HepG2 (cell line): ENCODE measurements at places on chromosomes 12 and 14.

DNA sequence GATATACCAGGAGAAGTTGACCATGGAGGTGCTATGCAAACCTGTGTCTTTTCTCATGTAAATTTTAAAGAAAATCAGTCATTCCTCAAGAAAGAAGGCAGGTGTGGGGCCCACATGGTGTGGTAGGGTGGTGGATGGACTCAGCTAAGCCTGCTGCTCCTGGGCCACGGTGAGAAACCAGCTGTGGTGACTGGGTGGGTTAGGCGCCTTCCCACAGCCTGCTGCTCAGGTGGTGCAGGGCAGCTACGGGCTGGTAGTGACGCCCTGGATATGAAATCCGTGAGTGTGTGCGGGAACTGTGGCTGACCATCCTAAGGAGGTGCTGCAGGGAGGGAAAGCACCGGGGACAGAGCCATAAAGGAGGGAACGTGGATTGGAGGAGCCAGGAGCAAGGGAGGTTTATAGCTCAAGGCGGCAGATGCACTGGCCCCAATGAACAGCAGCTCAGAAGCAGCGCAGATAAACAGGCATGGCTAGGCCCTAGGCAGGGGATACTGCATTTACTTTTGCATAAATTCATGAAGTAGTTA, 408.8 kb downstream of the FUT8 start:
- DNase-seq = no peak

DNA sequence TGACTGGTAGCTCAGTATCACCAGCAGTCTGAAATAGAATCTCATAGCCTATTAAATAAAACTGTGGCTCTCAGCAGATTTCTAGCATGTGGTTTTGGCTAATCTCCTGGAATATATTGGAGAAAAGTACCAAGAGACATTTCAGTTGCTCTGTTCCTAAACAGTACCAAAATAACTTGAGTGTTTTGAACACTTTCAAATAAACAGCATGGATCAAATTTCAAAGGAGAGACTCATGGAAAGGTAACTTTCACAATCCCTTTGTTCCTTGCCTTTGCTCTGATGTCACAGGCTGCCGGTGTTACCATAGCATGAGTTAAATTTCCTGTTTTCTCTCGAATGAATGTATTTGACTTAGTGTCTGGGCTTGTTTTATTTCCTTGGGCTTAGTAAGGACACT, 3.4 kb downstream of the ARG2 start:
- peak; percentile 70 for DNase-seq

DNA sequence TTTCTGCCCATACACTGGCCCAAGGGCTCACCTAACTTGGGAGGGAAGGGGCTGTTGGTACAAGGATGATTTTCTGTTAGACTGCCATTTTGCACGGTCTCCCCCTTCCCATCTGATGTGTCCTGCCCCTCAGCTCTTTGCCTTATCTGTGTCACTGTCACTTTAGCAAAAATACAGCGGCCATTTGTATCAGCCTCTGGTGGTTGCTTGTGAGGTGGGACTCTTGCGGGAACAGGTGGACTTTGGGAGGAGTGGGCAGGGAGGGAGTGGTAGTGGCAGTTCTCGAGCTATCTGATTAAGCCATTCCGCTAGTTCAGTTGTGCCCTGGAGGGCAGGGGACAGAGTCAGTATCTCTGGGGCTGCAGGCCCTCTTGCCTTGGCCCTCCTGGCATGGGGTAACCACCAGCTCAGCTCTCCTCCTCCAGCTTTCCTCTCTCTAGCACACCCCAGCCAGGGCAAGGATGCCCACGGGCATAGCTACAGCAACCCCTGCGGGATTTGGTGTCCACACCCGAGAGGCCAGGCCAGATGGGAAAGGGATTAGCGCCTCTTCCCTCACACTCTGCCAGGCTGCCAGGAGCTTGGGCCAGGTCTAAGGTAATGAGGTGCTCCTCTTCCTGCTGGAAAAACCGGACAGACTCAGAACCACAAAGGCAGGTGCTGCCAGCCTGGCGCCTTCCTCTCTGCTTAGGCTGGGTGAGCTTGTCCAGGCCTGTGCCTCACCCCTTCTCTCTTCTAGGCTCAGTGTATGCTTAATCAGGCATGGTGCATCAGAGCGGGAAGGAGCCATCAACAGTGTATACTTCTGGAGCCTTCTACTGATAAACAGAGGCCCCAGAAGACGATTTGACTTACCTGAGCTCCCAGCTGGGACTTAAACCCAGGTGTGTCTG, 8.7 kb downstream of the SLC48A1 start:
- DNase-seq = no peak

DNA sequence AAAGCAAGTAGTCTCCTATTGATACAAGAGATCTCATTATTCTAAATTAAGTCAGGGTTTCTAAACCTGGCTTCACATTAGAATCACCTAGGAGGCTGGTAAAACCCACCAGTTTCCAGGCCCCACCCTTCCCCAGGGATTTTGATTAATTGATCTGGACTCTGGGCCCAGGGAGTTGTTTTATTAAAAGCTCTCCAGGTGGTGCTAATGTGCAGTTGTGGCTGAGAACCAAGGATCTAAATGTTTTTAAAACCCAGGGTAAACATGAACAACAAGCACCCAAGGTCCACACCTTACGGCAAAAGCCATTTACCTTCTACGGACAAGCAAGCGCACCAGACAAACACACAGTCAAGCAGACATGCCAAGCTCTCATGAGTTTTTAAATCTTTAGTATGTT, 73.9 kb downstream of the SLC2A13 start:
- DNase-seq = no peak

GRCh38 chr12:112794721-112795486, 3.4 kb downstream of the RPH3A start:
- no peak for DNase-seq

- DNase-seq = no peak
Observed at GRCh38 chr12:122975790-122976647, 975 bp downstream of the OGFOD2 start.

- DNase-seq = no peak
Observed at GRCh38 chr12:79973801-79974200, 38.9 kb upstream of the PPP1R12A start.

DNA sequence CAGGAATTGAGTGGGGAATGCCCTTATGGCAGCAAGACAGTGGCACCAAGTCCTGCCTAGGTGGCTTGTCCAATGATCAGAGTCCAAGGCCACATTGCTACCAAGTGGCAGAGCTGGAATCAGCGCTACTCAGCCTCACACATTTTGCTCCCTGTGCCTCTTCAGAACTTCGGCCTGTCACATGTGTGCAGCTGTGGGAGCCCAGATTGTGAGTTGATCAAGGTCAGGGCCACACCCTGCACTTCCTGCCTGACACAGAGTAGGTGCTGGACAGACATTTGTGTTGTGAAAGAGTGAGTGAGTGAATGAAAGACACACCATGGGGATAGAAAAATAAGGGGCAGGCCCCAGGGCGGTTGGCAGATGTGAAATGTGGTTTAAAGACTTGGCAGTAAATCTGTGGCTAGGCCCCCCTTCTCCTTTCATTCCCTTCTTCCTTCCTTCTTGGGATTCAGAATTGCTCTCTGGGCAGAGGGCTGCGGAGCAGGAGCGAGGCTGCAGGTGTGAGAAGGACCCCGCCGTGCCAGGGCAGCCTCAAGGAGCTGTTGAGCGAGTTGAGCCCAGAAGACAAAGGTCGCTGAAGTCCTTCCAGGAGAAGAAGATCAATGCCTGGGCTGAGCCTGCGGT, 83.5 kb downstream of the SLC25A47 start:
- DNase-seq = peak; percentile 66

- no peak for DNase-seq
Observed at GRCh38 chr14:72444701-72445100, 449.2 kb downstream of the DPF3 start.

DNA sequence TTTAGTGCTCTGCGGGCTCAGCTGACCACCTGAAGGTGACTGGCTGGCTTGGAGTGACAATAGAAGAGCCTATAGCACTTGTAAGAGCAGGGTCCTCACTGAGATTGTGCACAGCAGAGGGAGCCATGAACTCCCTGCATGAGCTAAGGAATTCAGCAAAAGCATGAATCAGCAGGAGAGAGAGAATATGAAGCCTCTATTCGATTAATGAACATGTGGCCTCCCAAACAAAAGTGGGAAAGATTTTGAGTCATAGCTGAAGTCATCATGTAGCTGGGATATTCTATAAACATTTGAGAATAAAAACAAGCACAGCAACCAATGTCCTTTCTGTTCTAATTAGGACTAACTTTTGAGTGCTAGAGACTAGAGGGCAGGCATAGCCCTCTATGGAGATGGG, 626.6 kb downstream of the DIO2 start:
- no peak for DNase-seq

GRCh38 chr12:92485351-92486348, 217.1 kb upstream of the PLEKHG7 start:
- DNase-seq = no peak

GRCh38 chr12:124203176-124203575, 91.7 kb upstream of the RFLNA start:
- no peak for DNase-seq

- no peak for DNase-seq
Observed at GRCh38 chr14:90487031-90487430, 90.2 kb downstream of the CALM1 start.

GRCh38 chr14:51719955-51720354, 68.2 kb downstream of the FRMD6 start:
- no peak for DNase-seq

DNA sequence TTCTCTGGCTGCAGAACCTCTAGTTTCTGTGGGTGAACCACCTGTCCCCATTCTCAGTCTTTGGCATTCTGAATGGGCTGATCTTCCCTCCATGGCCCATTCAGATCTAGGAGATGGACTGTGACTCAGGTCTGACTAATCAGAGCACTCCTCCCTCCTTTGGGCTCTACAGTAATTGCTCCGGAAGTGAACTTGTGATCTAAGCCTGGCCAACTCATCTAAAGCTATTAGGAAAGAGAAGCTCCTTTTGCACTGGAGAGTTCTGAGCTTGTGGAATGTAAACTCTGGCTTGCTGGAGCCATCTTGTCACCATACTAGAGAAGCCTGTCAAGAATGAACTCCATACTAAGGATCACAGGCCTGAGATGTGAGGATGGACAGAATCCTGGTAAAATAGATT, 168.2 kb downstream of the SUDS3 start:
- DNase-seq = peak; percentile 50

GRCh38 chr14:43934102-43934501, 573.0 kb downstream of the FSCB start:
- DNase-seq = no peak

DNA sequence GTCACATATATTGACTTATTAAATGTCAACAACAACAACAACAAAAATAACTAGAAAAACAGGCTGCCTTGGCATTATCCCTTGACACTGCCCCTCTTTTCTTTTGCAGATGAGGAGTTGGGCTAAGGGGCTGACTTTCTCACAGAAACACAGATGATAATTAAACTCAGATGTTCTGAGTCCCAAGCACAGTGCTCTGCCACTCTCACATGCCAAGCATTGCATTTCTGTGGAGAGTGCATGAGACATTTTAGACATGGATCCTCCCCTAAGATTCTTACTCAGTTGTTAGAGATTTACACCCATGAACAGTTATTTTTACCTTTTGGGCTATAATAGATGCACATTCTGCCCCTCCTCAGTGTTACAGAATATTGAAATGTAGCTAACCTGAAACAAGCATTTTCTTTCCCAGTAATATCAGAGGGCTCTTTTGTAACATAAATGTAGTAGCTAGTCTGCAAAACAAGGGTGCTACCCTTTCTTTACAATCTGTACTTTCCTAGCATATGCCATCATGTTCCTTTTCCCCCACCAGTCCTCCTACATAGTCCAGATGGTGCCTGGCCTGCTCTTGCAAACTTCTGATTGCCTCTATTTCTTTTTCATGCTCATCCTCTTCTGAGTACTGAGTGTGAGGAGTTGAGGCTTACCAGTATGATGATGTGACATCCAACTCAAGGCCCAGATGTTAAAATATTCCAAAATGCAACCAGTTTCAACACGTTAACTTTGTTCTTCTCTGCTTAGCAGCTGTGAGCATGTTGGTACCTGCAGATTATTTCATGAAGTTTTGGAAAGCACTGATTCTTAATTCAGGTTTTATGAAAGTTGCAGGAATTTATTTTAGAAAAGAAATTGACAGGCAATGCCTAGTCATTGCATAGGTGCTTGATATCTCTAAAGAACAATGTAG, 125.0 kb upstream of the ATP2B1 start:
- DNase-seq = no peak

GRCh38 chr12:48441069-48441468, 31.3 kb upstream of the ANP32D start:
- DNase-seq = no peak

GRCh38 chr14:52950898-52951680, at the start of gene FERMT2:
FERMT2 (minus strand) TSS chr14:52951050; CDS start chr14:52950568, 482 bp downstream.
- peak; percentile 79 for DNase-seq

- peak; percentile 56 for DNase-seq
Observed at GRCh38 chr12:97148941-97149559, 242.0 kb downstream of the NEDD1 start.

- no peak for DNase-seq
Observed at GRCh38 chr12:1720494-1720893, 29.6 kb downstream of the ADIPOR2 start.

DNA sequence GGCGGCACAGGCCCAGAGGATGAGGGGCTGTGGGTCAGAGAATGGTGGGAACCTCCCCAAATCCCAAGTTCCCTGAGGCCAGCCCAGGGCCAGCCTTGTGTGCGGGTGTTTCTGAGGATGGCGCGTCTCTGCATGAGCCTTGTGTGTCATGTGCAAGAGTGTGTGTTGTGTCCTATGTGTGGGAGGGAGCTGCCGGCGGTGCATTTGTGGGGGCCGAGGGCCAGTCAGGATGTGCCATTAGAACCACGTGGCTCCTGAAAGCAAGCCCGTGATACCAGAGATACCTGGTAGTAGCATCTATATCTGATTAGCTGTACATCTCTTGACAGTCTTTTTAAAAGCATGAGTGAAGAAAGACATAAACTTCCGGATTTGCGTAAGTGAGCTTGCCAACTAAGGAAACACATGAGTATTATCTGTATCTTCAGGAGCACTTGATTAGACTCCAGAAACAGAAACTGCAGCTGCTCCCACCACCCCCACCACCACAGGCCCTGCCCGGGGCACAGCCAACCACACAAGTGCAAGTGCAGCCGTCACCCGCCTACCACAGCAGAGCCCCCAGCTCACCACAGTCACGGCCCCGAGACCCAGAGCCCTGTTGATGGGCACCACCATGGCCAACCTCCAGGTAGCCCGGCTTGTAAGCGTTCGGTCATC, 19.2 kb downstream of the DDX51 start:
- no peak for DNase-seq

DNA sequence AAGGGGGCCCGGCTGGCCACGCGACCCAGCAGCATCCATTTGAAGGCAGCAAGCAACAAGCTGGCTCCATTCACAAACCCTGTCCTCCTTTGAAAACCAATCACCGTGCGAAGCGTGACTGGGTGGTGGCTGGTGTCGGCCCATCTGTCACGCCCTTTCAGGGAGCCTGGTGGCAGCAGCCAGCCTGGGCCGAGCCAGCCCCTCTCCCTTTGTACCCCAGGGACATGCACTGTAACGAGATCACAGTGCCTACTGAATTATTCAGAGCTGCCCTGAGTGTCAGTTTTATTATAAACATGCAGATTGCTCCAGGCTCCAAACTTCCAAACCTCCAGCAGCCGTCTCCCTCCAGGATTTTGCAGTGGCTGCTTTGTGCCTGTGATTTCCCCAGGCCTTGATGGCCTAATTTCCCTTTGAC, 22.3 kb upstream of the CTDSP2 start:
- no peak for DNase-seq
